Stimulated activated CD8-positive, alpha-beta memory T cell treated with anti-CD3 and anti-CD28 coated beads, Interleukin-2, amount 100 ng/mL, for 1 hour (primary cell): ENCODE measurements at places on chromosomes 16 and 17.
A peak's percentile ranks its signal among the peaks of the same experiment; 100 is the strongest.

DNA sequence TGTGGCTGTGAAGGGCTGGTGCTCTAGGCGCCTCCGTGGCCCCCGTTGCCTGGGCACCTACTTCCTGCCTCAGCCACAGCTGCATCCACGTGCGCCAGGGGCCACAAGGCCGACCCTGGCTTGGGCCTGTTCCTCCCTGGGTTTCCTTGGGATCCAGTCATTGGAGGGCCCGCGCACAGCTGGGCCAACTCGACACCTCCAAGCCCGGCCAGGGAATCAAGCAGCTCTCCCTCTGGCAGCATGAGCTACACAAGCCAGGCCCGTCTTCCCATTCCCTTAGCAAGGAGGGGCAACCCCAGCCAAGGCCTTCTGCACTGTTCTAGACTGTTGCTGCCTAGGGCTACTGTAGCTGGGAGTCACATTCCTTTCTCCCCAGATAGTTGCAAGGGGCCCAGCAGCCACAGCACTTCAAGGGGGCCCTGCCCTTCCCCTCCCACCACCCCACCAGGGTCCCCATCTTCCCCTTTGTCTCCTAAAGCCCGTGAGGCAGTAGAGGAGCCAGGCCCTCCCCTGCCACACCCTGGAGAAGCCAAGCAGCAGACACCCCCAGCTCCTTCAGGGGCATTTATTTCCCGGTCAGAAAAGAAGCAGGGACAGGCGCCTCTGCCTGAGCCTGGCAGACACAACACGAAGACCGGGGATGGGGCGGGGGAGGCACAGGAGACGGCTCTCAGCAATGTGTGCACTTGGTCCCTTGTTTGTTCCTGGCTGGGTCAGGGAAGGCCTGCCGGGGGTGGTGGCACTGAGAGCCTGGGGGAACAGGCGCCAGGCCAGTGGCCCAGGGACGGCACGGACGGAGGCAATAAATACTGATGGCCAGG, 3.8 kb downstream of the ARHGDIA start:
- no peak for DNase-seq

GRCh38 chr16:19689342-19689741, 28.7 kb downstream of the KNOP1 start:
- DNase-seq: no peak

GRCh38 chr17:64230791-64231408, 32.2 kb downstream of the TEX2 start:
- no peak for DNase-seq

GRCh38 chr17:67879662-67880061, 54.4 kb downstream of the BPTF start:
- no peak for DNase-seq

DNA sequence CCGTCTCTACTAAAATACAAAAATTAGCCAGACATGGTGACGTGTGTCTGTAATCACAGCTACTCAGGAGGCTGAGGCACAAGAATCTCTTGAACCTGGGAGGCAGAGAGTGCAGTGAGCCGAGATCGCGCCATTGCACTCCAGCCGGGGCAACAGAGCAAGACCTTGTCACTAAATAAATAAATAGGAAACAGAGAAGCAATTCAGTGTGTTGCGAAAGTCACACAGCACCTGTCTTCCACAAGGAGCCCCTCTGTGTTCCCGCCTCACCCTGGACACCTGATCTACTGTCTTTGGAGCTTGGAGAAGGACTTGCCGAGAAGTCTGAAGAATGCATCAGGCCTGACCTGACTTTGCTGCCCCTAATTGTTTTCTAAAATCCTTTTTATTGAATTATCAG, 3.5 kb upstream of the CDH1 start:
- no peak for DNase-seq

DNA sequence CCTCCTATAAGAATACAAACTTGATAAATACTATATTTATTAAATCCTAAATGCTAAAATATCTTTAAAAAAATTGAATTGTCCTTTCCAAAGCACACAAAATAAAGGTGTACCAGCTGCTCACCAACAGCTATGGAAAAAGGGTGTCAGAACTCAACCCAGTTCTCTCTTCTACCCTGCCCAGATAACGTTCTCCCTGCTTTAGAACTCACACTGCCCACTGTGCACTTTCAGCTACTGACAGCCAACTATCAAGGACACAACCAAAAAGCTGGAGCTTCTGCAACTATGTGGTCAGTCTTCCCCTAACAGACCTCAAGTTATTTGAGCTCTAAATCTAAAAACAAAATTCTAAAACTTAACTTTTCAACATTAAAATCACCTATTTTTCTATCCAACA, 13.7 kb downstream of the AP1G1 start:
- DNase-seq: no peak

DNA sequence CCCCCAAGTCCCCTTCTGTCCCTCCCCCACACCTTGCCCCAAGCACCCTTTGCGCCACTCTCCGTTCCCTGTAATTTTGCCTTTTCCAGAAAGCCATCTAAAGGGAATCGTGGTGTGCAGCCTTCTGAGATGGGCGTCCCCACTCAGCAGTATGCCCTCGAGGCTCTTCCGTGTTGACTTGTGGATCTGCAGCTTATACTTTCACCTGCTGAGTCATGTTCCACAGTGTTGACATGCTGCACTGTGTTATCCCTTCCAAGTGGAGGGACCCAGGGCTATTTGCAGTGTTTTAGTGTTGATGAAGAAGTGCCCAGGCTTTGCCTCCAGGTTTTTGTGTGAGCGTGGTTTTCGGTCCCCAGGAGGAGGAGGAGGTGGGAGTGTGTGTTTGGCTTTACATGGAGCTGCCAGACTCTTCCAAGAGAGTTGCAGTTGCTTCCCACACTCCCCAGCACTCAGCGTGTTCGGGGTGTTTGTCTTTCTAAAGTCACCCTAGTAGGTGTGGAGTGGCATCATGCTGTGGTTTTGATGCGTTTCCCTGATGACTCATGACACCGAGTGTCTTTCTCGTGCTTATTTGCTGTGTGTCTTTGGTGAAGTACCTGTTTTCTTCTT, 32.1 kb upstream of the JPT2 start:
- peak; percentile 16 for DNase-seq

DNA sequence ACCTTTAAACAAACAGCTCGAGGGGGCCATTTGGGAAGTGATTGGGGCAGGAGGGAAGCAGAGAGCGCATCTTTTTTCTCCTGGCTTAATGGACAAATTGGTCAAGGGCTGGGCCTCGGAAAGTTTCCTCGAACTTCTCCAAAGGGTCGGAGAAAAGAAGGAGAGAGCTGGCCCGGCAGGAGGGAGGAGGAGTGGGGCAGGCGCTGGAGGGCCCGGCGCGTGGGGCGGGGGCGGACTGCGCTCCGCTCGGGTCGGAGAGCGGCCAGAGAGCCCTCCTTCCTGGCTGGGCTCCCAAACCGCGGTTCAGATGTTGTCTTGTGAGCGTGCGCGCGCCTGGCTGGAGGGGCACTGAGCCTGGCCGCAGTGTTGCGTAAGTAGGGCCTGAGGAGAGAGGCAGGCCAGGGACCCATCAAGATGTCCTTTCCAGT, 1.2 kb downstream of the MMP2 start:
- no peak for DNase-seq

GRCh38 chr16:86635176-86635876, 57.0 kb downstream of the FOXL1 start:
- no peak for DNase-seq

DNA sequence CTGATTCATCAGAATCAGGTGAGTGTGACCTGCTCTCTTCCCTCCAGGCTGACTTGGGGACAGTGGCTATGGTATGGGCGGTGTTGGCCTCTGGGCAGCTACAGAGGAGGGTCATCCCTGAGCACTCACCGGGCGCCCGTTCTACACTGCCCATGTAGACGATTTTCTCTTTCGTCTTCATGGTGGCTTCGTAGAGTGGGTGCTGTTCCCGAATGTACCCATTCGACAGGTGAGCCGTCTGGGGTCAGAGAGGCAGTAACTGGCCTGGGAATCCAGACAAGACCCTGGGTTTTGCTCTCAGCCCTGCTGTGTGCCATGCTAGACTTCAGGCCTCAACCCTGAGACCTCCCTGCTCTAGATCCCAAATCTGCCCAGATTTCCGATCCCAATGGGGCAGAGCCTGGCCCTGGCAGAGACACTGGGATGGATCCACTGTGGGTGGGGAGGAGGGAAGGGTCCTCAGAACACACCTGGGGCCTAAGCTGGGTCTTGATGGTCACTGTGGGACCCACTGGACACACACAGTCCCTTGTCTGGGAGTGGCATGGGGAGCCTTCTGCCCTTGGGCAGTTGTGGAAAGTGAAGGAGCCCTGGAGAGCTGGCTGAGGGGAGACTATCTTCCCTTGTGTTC, 13.2 kb downstream of the USP6 start:
- DNase-seq: no peak

DNA sequence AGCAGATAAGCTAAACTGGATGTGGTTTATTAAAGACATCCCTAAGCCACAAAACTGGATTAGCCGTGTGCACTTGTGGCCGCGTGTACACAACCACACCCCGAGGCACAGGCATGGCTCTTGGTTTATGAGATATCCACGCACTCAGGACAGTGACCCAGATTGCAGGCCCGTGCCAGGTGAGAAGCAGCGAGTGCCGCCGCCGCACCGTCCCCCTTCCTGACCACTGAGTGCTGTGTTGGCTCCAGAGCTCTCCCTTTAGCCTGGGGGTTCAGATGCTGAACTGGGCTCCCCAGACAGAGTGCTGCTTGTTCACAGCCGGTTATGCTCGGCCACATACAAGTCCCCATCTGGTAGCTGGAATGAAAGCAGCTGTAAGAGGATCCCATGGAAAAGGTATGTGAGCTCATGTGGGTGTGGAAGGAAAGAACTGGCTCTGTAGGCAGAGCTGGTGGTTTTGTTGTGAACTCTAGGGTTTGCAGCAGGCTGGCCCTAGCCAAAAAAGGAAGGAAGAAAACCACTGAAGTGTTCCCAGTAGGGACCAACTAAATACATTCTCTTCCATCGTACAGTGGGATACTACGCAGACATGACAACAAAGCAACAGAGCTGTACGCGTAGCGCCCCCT, 29.5 kb downstream of the KNOP1 start:
- no peak for DNase-seq

GRCh38 chr17:41717408-41718286, 5.5 kb downstream of the GAST start:
- no peak for DNase-seq

DNA sequence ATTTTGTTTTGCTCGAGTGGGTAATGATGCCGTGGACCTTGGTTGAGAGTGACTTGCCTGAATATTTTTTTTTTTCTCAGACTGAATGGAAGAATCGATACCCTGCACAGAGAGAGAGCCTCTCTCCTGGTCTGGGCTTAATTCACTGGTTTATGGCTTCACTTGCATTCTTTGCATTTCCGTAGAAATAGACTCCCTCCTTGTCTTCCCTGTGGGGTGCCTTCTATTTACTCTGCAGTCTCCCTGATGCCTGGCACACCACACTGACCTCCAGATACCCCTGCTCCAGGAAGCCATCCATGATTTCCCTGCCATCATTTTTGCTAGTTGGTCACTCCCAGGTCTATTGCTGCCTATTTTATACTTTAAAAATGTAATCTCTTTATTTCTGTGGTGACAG, 238.0 kb downstream of the SNX29 start:
- no peak for DNase-seq

GRCh38 chr17:77618731-77619130, 339.8 kb upstream of the TNRC6C start:
- no peak for DNase-seq

- DNase-seq: peak; percentile 4
Measured at GRCh38 chr16:55944377-55944802, 69.2 kb upstream of the CES5A start.

DNA sequence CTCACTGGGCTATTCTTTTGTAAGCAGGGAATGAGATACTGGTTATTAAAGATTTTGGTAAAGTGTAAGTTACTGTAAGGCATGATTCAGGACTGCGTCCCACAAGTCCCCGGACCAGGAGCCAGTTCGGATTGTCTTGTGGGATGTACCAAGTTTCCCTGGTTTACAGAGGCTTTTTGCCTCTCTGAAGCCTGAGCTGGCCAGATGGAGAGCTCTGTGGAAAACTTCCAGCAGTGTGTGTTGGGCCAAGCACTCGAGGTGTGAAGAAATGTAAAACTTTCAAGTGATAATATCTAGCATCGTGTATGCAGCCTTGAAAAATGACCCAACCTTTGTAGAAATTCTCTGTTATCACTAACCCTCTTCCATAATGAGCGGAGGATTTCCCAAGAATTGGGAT, 2.4 kb downstream of the EPN2 start:
- DNase-seq: no peak

DNA sequence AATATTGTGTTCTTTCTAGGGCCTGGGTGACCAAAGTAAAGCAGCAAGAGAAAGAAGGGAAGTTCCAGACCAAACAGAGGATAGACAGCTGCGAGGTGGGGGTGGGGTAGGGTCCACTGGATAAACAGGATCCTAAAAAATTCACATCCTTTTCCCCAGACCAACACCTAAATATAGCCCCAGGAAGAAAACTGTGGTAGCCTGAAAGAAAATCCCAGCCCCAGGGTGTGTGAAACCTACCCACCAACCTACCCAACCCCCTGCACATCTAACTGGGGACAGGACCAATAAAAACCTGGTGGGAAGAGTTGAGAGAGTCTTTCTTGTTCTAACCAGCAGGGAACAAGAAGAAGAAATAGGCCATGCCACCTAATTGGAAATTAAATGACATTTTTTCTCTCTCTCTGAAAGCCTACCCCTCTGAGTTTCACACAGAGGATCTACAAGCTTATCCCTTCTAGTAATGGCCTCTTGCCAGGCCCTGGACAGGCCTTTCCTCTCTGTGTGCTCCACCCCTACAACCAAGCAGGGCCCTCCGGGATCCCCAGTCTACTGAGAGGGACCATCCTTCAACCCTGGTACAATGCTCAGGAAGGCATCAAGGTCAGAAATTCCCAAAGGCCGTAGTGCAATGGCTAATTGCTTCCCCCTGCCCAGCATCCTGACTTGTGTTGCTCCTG, 12.0 kb downstream of the MYO18A start:
- DNase-seq: no peak

GRCh38 chr17:37717627-37718323, 27.1 kb downstream of the HNF1B start:
- DNase-seq: no peak

DNA sequence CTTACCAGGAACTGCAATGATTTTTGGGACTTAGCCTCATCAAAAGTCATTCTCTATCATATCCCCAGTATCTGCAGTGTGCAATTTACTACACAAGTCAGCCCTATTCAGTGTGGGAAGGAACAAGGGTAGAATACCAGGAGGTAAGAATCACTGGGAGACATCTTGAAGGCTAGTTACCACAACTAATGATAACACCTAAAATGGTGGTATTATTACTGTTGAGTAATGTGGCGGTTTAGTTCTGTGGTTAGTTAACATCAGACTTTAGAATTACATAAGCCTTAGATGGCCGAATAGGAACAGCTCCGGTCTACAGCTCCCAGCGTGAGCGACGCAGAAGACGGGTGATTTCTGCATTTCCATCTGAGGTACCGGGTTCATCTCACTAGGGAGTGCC, 567.9 kb upstream of the CDH11 start:
- no peak for DNase-seq

GRCh38 chr17:50203604-50204345, 2.3 kb upstream of the COL1A1 start:
- no peak for DNase-seq
